HCT116 (cell line): ENCODE measurements at places on chromosomes 7 and 10.

GRCh38 chr10:101467286-101467770, 113.4 kb downstream of the BTRC start:
- DNase-seq: peak; percentile 76

- no peak for DNase-seq
Measured at GRCh38 chr10:98085238-98085637, 49.2 kb upstream of the R3HCC1L start.

DNA sequence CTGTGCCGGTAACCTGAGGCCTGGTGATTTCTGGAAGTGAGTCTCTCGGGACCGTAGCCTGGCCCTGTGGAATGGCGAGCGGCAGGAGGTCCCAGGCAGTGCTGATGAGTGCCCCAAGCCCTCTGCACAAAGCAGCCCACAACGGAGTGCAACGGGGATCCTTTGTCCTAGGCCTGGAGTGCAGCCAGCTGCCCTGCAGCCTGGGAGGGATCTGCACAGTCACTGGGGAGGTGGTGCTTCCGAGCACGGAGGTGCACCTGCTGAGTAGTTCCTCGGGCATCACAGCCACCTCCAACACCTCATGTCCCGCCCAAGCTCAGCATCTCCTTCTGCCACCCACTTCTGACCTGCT, 162.8 kb upstream of the ZMIZ1 start:
- DNase-seq: no peak

- no peak for DNase-seq
Measured at GRCh38 chr10:124701881-124702656, 42.1 kb downstream of the FAM53B start.

- no peak for DNase-seq
Measured at GRCh38 chr7:152751449-152752141, 8.0 kb upstream of the ACTR3B start.

GRCh38 chr7:112701456-112701855, 88.7 kb downstream of the TMEM168 start:
- no peak for DNase-seq

GRCh38 chr7:92647652-92648051, 57.5 kb upstream of the FAM133B start:
- no peak for DNase-seq

DNA sequence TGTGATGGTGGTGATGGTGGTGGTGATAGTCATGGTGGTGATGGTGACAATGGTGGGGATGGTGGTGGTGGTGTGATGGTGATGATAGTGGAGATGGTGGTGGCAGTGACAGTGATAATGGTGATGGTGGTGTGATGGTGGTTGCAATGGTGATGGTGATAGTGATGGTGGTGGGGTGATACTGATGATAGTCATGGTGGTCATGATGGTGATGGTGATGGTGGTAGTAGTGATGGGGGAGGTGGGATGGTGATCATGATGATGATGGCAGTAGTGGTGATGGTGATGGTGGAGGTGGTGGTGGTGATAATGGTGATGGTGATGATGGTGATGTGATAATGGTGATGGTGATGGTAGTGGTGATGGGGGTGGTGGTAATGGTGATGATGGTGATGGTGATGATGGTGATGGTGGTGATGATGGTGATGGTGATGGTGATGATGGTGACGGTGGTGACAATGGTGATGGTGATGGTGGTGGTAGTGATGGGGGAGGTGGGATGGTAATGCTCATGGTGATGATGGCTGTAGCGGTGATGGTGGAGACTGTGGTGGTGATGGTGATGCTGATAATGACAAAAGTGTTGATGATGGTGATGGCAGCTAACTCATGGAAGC, 4.7 kb upstream of the PWWP2B start:
- no peak for DNase-seq

DNA sequence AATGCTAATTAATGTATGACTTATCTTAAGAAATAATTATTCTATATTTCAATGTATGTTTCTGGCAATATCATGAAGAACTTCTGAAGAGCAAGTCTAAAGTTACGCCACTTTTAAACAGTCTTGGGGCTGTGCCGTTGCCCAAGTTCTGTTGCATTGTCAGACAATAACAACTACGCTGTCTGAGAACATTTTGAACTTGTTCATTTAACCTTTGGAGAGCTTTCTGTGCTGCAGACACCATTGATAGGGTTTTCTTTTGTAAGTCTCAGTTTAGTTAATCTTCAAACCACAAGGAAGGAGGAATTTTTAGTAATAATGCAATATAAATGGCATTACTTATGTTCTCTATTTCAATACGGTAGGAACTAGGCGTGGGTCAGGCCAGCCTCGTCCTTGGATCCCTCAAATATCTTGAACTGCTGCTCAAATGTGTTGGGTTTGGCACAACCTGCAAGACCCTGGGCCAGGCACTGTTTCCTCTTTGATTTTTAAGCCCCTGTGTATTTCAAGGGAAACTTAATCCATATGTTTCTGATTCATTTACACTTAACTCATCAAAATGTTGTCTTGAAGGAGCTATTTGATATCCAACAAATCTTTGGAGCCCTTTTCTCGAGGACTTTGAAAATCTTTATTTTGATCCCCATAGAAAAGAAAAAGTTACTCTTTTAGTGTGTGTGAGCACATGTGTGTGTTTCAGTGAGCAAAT, 215.5 kb downstream of the INHBA start:
- DNase-seq: no peak

- no peak for DNase-seq
Measured at GRCh38 chr10:14365266-14365665, 34.5 kb upstream of the FRMD4A start.

DNA sequence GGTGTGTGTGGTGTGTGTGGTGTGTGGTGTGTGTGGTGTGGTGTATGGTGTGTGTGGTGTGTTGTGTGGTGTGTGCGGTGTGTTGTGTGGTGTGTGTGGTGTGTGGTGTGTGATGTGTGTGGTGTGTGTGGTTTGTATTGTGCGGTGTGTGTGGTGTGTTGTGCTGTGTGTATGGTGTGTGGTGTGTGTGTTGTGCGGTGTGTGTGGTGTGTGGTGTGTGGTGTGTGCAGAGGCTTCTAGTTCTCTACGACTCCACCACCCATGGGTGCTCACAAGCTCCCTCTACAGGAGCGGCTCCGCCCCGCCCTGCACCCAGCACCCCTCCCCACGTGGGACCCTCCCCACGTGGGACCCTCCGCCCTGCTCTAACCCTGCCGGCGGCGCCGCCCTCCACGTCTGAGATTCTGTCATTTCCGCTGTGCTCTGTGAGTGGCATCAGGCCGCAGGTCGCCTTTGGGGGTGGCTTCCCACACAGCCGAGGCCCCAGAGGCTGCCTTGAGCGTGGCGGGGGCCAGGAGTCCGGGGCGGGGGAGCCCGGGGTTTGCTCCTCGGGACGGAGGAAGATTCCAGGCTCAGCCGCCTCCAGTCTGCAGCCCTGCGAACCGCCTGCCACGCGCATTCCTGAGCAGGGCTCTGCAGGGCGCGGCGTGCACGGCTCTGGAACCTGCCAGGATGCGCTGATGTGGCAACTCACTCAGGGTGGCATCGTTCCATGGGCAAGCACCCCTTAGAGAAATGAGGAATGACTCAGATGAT, 37.0 kb upstream of the DNAJB6 start:
- peak; percentile 36 for DNase-seq

GRCh38 chr10:79242620-79243152, 104.6 kb upstream of the PPIF start:
- no peak for DNase-seq

DNA sequence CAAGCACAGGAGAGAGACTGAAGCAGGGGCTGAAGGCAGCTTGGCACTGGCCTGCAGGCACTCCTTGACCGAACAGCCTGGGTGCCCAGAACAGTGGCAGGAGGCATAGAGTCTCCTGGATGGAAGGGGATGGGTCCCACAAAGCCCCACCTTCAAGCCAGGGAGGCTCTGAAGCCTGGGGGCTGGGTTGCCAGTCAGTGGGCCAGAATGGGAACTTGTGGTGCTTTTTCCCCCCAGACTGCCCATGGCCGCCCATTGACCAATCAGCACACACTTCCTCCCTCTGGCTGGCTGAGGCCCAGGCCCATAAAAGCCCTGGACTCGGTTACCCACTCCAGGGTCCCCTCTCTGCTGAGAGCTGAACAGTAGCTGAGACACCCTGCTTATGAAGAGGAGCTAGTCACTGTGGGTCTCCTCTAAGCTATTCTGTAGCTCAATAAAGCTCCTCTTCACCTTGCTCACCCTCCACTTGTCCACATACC, 109.6 kb downstream of the ELAPOR2 start:
- no peak for DNase-seq

DNA sequence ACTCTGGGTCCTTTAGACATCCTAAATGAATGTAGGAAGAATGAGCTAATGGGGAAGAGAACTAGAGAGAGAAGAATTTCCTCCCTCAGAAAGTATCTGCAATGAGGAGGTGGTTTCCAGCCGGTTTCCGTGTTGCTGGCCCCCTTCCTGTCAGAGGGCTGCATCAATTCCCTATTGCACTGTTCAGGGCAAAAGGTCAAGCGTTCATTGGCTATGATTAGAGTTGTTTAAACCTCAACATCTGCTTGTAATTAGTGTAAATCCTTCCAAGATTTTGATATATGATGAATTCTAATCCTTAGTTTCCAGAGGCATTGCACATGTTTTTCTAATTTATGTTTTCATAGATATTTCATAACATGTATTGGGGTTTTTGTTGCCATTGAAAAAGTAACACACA, 107.3 kb upstream of the SGCE start:
- DNase-seq: no peak

- no peak for DNase-seq
Measured at GRCh38 chr7:12754179-12754578, 66.7 kb downstream of the ARL4A start.

DNA sequence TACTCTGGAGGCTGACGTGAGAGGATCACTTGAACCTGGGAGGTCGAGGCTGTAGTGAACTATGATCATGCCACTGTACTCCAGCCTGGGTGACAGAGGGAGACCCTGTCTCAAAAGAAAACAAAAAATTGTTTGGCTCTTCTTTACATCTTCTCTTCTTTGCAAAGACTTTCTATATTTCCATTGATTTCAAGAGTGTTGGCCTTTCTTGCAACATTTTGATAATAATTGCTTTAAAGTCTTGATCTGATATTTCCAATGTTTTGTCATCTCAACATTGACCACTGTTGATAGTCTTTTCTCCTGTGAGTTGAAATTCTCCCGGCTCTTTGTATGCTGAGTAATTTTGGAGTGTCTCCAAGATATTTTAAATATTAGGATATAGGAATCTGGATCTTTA, 17.8 kb upstream of the CLDN4 start:
- no peak for DNase-seq

GRCh38 chr10:124594240-124594639, 132.6 kb downstream of the LHPP start:
- no peak for DNase-seq

- DNase-seq: peak; percentile 23
Measured at GRCh38 chr10:84845628-84846261, 517.4 kb downstream of the CCSER2 start.

DNA sequence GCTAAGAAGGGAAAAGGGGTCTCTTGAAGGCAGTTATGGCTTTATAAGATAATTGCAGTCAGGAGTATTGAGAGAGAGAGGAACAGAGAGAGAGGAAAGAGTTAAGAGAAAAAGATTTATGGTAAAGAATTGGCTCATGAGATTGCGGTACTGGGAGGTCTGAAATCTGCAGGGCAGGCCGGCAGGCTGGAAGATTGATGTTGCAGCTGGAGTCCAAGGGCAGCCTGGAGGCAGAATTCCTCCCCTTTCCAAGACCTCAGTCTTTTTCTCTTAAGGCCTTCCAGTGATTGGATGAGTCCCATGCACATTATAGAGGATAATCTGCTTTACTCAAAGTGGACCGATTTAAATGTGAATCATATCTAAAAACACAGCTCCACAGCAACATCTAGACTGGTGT, 68.4 kb downstream of the HACD1 start:
- no peak for DNase-seq

DNA sequence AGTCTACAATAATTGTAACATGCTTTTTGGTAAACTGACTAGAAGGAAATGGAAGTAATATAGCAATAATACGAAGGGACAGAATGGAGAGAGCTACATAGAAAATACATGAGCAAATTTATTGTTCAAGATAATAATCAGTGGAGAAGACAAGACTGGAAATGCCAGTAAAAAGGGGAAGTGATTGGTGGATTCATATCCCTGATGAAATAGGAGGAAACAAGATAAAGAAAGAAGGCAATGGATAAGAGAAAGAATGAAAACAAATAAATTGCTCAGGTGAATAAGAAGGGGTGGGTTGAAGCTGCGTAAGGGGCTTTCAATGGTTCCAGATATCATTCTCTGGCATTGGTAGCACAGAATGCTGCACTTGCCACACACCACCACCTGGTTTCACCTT, 135.9 kb downstream of the LRRN3 start:
- no peak for DNase-seq

- DNase-seq: no peak
Measured at GRCh38 chr10:131812736-131813604, 87.8 kb upstream of the PPP2R2D start.

- no peak for DNase-seq
Measured at GRCh38 chr10:124802313-124802675, 675 bp downstream of the ABRAXAS2 start.

GRCh38 chr7:24729365-24730017, 27.8 kb downstream of the GSDME start:
- DNase-seq: no peak

DNA sequence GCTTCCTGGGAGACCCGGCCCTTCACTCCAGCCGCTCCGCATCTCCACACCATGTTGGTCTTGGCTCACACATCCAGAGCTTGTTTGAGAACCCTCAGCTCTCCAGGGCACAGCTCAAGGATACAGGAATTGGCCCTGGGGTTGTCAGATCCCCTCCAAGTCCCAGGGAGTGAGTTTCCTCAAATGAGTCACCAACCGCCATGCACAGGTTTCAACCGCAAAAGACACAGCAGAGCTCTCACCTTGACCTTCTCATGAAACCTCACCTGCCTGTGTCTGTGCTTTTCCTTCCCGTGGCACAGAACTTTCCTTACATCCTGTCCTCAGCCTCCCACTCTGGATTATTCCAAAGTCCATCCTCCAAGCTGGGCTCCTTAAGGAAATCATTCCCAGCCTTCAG, 20.6 kb downstream of the AZGP1 start:
- DNase-seq: peak; percentile 21

DNA sequence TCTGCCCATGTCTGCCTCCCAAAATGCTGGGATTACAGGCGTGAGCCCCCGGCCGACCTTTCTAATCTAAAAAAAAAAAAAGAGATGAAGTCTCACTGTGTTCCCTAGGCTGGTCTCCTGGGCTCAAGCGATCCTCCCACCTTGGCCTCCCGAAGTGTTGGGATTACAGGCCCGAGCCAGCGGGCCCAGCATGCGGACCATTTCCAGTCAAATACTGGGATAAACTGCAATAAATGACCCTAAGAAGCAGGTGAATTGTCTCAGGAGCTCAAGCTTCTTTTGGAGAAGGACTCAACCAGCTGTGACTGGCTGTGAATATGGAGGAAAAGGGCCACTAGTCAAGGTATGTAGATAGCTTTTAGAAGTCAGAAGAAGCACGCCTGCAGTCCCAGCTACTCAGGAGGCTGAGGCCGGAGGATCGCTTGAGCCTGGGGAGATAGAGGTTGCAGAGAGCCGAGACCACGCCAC, 550 bp upstream of the CREM start:
- no peak for DNase-seq

GRCh38 chr7:94436018-94436604, 41.4 kb downstream of the COL1A2 start:
- peak; percentile 54 for DNase-seq

- DNase-seq: no peak
Measured at GRCh38 chr10:31975157-31975765, 46.6 kb upstream of the ARHGAP12 start.
